ENCODE measurements at places on chromosomes 3 and 15.

- no peak for DNase-seq
Observed at GRCh38 chr15:59396211-59396610, 23.5 kb upstream of the MYO1E start.

DNA sequence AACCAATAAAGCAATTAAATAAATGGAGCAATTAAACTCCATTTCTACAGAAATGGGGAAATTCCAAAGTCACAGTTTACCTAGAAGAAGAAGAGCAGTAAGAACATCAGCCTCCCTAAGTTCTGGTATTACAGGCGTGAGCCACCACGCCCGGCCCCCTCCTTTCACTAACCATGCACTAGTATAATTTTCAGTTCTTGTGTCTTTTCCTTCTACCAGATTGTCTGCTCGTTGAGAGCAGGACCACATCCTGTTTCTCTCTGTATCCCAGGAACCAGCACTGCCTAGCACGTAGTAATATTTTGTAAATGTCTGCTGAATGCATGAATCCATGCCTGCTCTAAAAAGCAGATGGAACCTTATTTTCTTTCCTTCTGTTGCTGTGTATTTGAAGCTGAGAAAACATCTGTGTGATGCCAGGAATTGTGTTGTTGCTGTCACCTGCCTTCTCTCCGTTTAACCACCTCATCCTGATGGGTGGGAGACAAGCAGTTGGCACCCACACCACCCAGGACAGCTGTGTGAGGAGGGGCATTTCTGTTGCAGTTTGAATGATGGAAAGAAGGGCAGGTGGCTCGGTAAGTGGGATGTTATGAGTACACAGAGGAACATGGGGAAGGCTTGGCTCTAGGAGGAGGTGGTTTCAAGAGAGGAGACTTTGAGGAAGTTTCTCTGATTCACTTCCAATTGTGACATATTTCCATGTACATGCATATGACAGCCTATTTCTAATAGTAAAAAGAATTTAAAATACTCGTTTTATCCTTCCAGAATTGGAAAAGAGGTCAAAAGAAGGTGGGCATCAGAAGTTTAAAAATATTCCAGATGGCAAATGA is 30.1 kb downstream of the PXYLP1 start:
- no peak for DNase-seq

DNA sequence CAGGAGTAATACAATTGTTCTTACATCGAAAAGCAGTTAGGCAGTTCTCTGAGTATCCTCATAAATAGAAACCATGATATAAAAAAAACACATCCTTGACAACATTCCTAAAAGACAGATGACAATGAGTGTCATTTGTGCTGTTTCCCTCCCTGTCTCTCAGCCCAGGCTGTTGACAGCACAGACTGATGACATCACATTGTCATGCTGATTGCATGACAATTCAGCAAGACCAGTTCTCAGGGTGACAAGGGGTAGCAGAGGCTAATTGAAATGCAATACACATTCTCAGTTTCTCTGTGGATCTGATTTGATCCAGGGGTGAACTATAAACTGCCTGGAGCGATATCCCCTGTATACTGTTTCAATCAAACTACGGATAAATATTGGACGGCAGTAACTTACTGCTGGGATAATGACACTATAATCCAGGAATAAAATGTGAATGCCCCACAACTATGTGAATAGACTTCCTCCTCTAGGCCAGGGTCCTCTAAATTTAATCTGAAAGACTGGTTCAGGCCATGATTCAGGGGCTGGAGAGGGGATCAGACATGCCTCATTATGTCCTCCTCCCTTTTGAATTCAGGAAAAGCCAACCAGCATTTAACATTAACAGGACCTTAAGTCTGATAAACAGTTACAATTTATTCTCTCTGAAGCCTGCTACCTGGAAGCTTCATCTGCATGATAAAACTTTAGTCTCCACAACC is 16.7 kb upstream of the EIF1B start:
- no peak for DNase-seq

- DNase-seq: peak; percentile 31
Observed at GRCh38 chr3:128590948-128591347, 59.7 kb downstream of the RPN1 start.

Measured in HTR-8/SVneo (cell line).